ENCODE measurements at places on chromosomes 5 and 9.

GRCh38 chr9:117494401-117495090 is 79.7 kb upstream of the ASTN2 start:
- no peak for DNase-seq

DNA sequence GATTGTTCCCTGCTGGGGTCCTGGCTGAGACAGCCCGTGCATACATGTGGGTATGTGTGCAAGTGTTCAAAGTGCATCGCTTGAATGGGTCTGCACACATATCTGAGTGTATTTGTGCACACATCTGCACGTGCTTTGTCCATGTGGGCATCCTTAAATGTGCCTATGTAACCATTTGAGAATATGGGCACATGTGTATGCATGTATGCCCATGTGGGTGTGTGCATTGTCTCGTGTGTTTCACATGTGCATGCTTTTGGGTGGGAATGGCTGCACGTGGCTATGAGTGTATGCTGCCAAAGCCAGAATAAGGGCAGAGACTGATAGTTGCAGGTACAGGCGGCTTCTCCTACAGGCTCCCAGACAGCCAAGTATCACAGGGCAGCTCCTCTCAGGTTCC is 107.3 kb downstream of the LHX2 start:
- DNase-seq, result no peak

- DNase-seq, result peak; percentile 10
Observed at GRCh38 chr5:120808135-120808534, 344.0 kb downstream of the PRR16 start.

DNA sequence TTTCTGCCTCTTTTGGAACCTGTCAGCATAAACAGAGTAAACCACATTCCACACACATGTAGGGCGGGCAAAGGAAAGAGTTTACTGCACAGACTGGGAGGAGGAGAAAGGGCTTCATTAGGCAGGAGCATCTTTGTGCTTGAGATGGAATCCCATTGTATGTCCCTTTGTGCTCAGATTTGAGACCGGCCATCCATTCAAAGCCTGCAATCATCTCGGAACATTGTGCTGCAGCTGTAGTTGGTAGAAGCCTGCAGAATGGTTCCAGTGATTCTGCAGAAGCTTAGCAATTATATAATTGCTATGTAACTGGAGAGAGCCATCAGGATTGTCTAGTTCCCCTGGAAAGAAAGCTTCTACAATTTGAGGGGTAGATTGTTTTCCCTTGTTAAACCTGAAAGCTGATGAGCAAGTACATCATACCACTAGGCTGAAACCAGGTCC is 16.5 kb downstream of the ZNF462 start:
- DNase-seq, result no peak

GRCh38 chr5:116076496-116076895 is 8.3 kb upstream of the COMMD10 start:
- no peak for DNase-seq

DNA sequence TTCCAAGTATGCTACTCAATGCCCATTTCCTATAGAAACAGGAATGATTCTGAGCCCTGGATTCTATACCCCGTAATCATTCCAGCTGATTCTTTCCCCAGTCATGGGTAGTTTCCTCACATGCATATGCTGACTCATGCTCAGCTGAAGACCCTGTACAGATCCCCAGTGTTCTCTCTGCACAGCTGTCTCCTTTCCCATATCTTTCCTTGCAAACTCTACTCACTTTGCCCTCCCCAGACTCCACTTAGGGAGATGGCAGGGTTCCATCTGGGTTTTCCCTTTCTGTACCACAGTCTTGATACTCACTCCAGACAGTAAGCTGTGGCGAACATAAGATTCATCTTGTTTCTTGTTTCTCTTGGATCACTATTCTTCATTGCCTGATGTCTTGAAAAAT is 357.6 kb downstream of the RAB3C start:
- DNase-seq, result peak; percentile 50

- DNase-seq, result no peak
Observed at GRCh38 chr9:136438548-136439480, 831 bp downstream of the INPP5E start.

DNA sequence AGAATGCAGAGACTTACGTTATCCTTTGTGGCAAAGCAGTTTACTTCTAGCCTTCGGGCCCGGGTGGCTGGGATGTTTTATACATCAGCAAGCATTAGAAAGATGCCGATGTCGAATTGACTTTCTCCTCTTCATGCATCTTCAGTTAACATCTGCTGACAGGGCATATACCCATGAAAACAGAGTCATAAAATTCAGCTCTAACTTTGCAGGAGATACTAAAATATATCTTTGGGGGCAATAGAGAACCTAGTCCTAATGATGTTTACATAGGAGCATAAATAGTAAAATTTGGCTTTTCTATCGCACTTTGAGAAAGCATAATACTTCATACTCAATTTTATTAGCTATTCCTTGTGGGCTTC is 247.9 kb downstream of the PRELID2 start:
- DNase-seq, result no peak

GRCh38 chr5:111641533-111642233 is 115.3 kb downstream of the NREP start:
- peak; percentile 92 for DNase-seq

DNA sequence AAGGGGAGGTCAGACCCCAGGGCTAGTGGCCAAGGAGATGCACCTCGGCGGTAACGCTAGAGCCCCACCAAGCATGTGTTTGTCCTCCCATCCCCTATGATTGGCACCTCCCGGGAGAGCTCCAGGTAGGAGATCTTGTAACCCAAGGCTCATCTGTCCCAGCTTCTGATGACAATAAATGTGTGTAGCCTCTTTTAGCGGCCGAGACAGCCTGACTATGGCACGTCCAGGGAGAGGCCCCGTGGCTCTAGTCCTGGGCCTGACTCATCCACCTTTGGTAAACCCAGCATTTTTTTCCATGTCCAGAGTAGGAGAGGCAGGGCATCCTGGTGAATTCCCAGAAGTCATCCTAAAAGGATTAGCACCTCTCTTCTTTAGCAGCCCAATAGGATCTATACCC is 39.2 kb downstream of the IRF1 start:
- no peak for DNase-seq

- DNase-seq, result no peak
Observed at GRCh38 chr9:8391132-8391531, 591.6 kb upstream of the DMAC1 start.
